ENCODE measurements at places on chromosomes 5 and 9.

DNA sequence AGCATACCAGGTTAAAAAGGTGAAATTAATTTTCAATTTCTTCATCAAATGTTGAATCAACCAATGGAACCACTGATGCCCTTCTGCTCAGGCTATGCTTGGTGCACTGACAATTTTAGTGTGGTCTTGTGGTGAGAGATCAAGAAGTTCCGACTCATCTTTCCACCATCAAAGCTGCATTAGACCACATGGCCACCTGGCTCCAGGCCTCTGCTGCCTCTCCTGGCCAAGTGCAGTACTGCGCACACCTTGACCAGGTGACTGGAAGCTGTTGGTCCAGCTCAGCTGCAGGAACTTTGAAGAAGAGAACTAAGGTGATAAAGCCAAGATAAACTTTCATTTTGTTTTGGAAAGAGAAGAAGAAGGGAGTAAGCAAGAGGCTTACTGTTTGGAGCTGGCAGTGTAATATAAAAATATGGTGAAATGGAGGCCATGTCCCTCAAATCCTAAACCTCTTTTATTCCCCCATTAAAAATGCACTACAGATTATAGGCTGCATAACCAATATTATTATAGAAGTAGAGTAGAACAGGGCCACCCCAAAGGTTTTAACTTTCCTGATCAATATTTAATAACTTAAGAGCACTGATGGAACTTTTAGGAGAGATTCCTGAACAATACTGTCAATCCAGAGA, 315.5 kb upstream of the C9orf72 start:
- no peak for DNase-seq

DNA sequence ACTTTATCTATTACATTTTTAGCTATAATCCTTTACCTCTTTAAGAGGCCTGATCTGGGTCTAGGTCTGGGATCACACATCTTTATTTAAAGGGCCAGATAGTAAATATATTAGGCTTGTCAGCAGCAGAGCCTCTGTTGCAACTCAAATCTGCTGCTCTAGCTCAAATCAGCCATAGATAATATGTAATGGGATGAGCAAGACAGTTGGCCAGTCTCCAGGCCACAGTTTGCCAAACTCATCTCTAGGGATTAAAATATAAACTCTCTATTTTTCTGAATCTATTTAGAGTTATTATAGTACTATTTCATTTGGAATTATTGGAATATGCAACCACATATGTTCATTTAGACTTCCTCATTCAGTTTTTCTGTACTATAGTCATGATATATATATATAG, 115.9 kb upstream of the MINAR2 start:
- no peak for DNase-seq

GRCh38 chr5:167147879-167148278, 1143.6 kb upstream of the WWC1 start:
- DNase-seq, result no peak

- no peak for DNase-seq
Measured at GRCh38 chr9:76557674-76558225, 98.8 kb downstream of the GCNT1 start.

DNA sequence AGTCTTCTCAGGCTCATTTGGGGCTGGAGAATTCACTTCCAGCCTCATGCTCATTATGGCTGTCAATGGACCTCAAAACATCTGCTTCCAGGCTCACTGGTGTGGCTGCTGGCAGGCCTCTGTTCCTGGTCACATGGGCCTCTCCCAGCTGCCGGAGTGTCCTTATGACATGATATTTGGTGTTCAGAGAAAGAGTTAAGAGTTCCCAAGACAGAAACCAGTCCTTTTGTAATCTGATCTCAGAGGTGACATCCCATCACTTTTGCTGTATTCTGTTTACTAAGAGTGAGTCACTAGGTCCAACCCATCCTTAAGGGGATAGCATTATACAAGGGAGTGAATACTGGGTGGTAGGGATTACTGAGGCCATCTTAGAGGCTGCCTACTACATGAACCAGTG, 104.6 kb downstream of the CACNA1B start:
- DNase-seq, result no peak

- no peak for DNase-seq
Measured at GRCh38 chr9:38227656-38228055, 158.6 kb upstream of the SHB start.

GRCh38 chr5:1507961-1508658, 15.7 kb downstream of the LPCAT1 start:
- no peak for DNase-seq

DNA sequence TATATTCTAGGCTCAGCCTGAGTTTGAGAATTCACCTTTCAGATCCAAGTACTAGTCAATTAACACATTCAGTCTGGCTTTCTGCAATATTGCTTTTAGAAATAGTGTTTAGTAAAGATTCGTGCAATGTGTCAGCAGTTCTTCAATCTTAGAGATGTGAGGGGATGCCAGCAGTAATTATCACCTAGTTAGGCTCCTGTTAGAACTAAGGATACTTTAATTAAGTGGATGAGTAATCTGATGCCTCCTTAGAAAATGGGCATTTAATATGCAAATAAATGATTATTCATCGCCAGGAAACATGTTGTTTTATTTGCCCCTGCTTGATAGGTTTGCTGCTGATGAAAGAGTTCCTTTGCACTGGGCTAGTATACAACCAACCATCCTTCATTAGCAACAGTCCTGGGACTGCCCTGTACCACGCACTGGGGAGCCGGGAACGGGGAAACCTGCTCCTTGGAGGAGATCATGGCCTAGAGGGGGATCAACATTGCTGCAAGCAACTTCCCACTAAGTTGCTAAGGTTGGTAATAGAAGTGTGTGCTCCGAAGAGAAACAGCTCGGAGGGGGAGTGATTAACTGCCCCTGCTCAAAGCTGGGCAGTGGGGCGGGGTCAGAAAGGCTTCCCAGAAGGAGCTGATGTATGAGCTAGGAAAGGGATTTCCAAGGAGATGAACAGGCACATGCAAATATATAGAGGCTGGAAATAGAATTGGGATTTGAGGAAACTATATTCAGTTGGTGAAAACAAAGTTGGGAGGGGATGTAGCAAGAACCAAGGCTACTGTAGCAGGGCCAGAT, 231.8 kb downstream of the DRD1 start:
- DNase-seq, result no peak

GRCh38 chr9:133618726-133619125, 9.5 kb upstream of the FAM163B start:
- DNase-seq, result no peak

- DNase-seq, result no peak
Measured at GRCh38 chr5:4159681-4160080, 564.0 kb downstream of the IRX1 start.

DNA sequence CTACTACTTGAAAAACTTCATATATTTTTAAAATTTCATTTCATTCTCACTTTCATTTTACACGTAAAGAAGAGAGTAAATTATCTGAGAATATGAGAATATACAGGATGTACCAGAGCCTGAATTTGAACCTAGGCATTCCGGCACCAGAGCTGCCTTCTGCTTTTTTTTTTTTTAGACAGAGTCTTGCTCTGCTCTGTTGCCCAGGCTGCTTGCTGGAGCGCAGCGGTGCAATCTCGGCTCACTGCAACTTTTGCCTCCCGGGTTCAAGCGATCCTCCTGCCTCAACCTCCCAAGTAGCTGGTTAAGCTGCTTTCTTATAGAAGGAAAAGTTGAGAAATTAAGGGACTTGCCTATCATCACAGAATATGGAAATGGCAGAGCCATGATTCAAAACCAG, 540.1 kb downstream of the EBF1 start:
- DNase-seq, result no peak

DNA sequence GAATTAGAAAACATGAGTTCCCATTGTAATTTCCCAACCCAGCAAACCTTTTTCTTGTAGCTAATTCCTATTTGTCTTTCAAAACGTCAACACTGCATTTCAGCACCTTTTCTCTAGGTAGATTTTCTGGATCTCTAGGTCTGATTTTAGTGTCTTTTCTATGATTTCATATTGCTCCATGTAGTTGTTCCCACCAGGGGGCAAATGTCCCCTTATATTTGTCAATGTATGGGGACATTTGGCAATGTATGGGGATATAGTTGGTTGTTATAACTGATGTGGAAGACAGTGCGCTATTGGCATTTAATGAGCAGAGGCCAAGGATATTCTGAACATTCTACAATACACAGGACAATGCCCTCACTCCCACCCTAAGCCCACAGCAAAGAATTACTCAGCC, 273.9 kb upstream of the ADRA1B start:
- DNase-seq, result no peak

DNA sequence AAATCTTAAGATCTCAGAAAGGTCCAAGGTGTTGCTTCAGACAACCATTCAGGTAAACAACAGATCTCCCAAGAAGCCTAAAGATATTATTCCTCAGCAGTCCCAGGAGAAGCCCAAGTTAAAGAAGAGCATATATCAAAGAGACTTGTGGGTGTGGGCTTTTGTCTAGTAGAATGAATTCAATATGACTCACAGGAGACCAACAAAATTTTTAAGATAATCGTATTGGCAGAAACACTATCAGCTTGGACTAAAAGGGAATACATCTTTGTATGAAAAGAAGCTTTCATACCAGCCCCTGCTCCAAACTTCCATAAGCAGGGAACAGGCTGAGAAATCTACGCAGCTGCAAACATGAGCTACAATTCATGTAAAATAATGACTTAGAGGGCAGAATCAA, 10.2 kb downstream of the CTNNAL1 start:
- DNase-seq, result no peak

- DNase-seq, result no peak
Measured at GRCh38 chr9:112869041-112869529, 21.6 kb downstream of the SLC46A2 start.

DNA sequence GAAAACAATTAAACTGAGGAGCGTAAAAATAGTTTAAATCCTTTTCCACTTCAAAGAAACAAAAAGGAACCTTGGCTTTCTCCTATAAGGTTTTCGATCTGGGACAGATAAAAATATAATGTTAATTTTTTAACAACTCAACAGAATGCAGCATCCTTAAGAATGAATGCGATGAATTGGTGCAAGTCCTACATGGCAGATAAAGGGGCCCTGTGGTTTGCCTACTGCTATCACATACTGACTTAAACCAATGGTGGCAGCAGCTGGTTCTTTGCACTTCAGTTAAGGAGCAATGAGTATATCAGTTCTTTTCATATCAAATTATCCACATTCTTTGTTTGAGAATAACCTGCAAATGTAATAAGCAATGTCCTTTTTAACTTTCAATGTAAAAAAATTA, 12.4 kb upstream of the TYRP1 start:
- DNase-seq, result no peak

GRCh38 chr9:72984991-72985390, 32.1 kb upstream of the ALDH1A1 start:
- DNase-seq, result no peak

Data from stimulated activated CD8-positive, alpha-beta memory T cell treated with anti-CD3 and anti-CD28 coated beads, Interleukin-7, amount 100 ng/mL, for 4 hours (primary cell).